Activated T-cell treated with anti-CD3 and anti-CD28 coated beads, Interleukin-2, amount 50 U/mL, for 4 hours (primary cell): ENCODE measurements at places on chromosomes 1 and 21. TPM values are rescaled to one million over a fixed set of nuclear protein-coding genes. Genes with fewer than 3 reads are reported as not detected.

The CEP85 gene
- 28.7 TPM for total RNA-seq

The GUCA2B gene
- not detected for total RNA-seq

The ERG gene
- total RNA-seq = not detected

The PADI1 gene
- total RNA-seq = not detected

The LCE2A gene
- not detected for total RNA-seq

The FMO3 gene
- not detected for total RNA-seq

The SLC25A33 gene
- 22.2 TPM for total RNA-seq

The FLG2 gene
- not detected for total RNA-seq

The CELA3B gene
- 2.2 TPM for total RNA-seq

The ANKRD34A gene
- total RNA-seq = 6.2 TPM

The ZNF593OS gene
- not detected for total RNA-seq

The KISS1 gene
- total RNA-seq = not detected

The DISP3 gene
- 0.23 TPM for total RNA-seq
